Stimulated activated CD8-positive, alpha-beta memory T cell treated with anti-CD3 and anti-CD28 coated beads, Interleukin-2, amount 100 ng/mL, for 48 hours (primary cell): ENCODE measurements at places on chromosomes 16 and 17.

GRCh38 chr16:3550851-3551847, 26.1 kb downstream of the NLRC3 start:
- no peak for DNase-seq

- no peak for DNase-seq
Measured at GRCh38 chr16:10688291-10688690, 6.4 kb downstream of the TEKT5 start.

GRCh38 chr17:29109477-29110371, 66.8 kb downstream of the PIPOX start:
- no peak for DNase-seq

GRCh38 chr17:30530346-30531025, 53.3 kb downstream of the GOSR1 start:
- no peak for DNase-seq

DNA sequence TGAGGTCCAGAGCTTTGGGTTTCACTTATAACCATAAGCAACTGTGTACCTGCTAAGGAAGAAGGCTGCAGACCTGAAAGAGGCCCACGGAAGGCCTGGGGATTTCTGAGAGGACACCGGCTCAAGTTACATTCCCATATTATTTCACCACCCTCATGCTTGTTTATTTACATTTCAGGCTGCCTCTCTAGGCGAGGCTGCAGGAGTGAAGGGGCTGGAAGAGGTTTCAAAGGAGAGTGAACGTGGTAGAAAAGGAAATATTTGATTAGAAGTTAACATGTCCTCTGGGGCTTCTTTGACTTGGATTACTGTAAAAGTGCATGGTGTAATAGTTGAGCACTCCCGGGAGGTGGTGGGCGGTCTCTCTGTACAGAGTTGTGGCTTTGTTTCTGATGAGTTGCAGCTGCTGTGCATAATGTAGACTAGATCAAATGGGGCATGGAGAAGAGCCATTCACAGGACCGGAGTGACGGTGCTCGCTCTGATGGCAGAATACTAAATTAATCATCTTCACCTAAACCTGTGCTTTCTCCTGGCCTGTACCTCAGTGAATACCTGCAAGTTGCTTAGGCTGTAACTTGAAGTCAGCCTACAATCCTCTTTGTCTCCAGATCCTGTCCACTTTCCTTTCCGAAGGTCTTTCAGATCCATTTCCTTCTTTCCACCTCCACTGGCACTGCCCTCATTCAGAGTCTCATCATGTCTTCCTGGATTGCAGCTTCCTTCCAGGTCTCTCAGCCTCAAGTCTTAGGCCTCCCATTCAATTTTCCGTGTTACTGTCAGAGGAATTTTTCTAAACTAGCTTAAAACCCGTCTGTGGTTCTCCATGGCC, 1.9 kb upstream of the CPD start:
- DNase-seq, result peak; percentile 58

DNA sequence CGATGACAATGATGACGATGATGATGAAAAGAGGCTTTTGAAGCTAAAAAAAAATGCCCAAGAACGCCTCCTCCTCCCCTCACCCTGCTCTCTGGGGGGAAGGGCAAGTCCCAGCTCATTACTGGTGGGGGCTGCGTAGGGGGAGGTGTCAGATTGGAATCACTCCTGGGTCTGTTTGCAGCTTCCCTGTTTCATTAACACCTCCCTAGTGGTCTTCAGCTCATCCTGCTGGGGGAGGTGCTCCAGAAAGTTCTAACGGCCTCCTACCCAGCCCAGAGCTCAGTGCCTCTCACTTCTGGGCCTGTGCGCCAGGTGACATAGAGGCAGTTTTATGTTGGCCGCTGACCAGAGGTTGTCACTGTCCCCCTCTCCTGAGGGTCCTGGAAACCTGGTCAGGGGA, 12.7 kb downstream of the MRM1 start:
- no peak for DNase-seq

GRCh38 chr16:8398548-8398947, 191.8 kb downstream of the TMEM114 start:
- no peak for DNase-seq

- peak; percentile 59 for DNase-seq
Measured at GRCh38 chr16:51762081-51762996, 611.3 kb upstream of the SALL1 start.

DNA sequence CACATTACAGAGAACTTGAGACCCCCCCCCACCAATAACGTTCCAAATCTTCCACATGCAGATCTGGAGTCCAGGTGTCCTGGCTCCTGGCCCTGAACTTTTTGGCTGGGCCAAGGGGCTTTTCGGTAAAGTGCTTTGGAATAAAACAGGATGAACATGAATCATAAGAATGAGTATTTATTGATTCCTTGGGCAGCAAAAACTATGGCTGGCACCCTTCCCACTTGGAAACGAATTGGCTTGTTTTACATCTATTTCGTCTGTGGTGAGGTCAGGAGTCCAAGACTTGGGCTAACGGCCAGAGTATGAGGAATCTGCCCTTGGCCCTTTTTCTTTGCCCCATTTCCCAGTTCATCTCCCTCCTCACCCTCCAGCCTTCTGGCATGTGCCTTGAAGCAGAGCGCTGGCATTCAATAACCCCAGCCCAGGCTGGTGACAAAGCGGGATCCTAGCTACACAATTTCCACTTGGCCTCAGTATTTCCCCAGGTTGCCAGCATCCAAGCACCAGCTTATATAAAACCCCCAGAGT, 4.1 kb upstream of the UBTF start:
- DNase-seq, result no peak

DNA sequence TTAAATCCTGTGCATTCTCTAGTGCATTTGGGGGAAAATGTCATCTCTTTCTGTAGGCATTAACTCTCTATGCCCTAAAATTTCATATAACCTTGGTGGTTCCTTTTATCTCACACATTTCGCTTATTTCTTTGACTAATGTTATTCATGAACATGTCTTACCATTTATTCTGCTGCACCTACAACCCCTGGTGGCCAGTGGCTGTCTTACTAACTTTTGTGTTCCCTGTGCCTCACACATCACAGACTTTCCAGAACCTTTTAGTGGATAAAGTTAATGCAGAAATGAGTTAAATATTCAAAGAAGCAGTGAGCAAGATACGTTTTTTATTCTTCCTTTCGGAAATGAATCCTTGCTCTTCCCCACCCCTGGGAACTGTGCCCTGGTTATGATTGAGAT, 111.9 kb downstream of the CDH13 start:
- no peak for DNase-seq

GRCh38 chr16:81592353-81592866, 147.8 kb downstream of the CMIP start:
- DNase-seq, result no peak
